ENCODE measurements at places on chromosomes 7 and 10.

GRCh38 chr7:49523870-49524269 is 249.6 kb upstream of the VWC2 start:
- no peak for DNase-seq

- DNase-seq = no peak
These were observed 8.2 kb downstream of the TMEM270 start for GRCh38 chr7:73869011-73869798.

DNA sequence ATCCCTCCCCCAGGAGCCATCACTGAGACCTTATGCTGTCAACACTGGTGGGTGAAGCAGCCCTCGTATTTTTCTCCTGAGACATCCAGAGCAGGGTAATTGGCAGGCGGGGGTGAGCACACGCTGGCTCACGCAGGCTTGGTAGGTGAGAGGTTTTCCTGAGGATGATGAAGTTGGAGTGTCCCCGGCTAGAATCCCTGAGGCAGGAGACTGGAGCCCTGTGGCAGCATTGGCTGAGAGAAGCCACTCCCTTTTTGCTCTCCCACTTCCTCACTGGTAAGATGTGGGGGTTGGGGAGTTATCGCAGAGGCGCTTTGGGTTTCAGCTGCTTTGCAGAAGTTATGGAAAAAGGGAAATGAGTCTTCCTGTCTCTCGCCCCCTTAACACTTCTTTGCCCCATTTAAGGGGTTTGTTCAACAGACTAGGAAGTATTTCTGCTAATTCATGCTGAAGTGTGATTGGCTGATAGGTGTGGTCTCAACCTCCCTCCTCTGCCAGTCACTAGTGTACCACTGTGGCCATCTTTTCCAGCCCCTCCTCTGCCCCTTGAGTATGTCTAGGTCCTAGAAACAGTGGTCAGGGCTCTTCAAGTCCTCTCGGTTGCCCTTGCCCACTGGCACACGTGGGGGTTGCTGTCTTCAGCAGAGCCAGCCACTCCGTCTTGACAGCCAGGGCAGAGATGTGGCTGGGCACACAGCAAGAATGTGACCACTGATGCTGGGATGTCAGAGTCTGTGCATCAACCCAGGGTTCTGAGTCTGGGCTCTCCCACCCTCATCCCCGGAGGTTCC is 5.7 kb downstream of the ARPC1B start:
- no peak for DNase-seq

DNA sequence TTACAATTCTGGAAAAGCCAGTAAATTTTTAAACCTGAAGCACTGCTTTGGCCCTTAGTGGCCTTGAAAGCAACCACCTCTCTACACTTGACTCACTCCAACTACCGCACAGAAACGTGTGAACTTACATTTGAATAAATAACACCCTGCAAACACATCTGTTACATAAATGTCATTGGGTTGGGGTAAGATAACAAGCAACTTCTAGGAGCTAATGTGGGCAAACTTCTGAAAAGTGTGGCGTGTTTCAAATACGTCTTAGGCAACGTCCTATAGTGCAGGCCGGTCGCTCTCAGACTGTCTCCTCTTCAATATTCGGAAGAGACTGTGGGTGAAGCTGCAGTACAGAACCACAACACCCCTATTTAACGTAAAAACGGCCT is 474 bp downstream of the ORC5 start:
- no peak for DNase-seq

DNA sequence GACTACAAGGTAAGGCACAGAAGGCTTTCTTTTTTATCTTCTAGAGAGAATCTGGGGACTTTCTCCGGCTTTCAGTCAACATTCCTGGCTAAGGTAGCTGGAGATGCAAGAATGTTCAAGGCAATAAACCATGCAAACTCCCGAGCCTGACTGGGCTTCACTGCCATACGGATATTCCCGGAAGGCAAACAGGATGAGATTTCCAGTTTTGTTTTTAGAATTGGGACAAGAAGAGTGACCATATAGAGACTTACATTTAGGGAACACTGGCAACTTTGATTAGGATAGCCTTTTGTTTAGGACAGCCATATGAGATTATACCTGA is 269 bp downstream of the CALD1 start:
- DNase-seq = no peak

DNA sequence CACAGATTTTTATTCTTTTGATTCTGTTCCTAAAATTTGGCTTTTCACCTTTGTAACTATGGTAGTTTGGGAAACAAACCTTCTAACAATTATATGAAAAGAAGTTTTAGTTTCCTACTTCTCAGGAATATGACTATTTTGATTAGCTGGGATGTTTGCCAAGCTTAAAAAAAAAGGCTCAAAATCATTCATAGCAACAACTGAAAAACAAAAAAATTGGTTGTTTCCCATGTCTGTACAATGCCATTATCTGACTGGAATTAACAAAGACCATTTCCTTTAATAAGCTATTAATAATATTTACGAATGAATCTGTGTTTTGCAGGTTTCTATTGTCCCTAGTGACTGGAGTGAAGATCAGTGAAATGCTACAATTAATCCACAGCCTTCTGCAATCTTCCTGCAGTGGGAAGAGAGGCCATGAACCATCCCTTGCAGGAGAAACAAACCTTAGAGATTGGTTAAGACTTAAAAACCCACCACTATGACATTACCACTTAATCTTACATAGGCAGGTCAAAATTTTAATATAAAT is 4.2 kb downstream of the PURB start:
- DNase-seq = no peak

DNA sequence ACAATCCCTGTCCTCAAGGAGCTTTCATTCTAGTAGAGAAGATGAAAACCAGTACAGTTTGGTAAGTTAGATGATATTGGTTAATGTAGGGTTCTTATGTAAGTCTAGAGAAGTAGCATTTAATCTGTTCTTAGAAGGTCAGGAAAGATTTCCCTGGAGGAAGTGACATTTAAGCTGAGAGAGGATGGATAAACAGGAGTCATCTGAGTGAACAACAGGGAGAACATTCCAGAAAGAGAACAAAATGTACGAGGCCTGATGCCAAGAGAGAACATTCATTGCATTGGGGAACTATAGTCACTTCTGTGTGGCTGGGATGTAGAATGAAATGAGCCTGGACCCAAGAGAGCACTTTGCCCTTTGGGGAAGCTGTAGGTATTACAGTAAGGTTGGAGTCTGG is 88.0 kb downstream of the CFTR start:
- no peak for DNase-seq

GRCh38 chr10:119542357-119542987 is at the start of gene RGS10:
RGS10 (minus strand) TSS chr10:119542719; CDS start chr10:119542638, 81 bp downstream.
- DNase-seq = no peak

DNA sequence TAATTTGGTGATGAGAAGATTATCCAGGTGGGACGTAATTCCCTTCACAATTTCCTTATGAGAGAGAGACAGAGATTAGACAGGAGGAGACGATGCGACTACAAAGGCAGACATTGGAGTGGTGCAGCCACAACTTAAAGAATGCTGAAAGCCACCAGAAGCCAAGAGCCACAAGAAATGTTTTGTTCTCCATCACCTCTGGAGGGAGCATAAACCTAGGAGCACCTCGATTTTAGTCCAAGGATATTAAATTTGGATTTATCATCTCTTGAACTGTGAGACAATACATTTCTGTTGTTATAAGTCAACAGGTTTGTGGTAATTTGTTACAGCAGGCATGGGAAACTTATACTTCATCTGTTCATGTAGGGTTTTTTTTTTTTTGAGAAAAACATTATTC is 418.9 kb downstream of the DGKB start:
- no peak for DNase-seq

- DNase-seq = no peak
These were observed 80.0 kb downstream of the ATXN7L1 start for GRCh38 chr7:105796365-105796764.

GRCh38 chr7:134561-135256 is 57.7 kb upstream of the FAM20C start:
- no peak for DNase-seq

GRCh38 chr10:6995831-6996230 is 415.0 kb downstream of the SFMBT2 start:
- no peak for DNase-seq

DNA sequence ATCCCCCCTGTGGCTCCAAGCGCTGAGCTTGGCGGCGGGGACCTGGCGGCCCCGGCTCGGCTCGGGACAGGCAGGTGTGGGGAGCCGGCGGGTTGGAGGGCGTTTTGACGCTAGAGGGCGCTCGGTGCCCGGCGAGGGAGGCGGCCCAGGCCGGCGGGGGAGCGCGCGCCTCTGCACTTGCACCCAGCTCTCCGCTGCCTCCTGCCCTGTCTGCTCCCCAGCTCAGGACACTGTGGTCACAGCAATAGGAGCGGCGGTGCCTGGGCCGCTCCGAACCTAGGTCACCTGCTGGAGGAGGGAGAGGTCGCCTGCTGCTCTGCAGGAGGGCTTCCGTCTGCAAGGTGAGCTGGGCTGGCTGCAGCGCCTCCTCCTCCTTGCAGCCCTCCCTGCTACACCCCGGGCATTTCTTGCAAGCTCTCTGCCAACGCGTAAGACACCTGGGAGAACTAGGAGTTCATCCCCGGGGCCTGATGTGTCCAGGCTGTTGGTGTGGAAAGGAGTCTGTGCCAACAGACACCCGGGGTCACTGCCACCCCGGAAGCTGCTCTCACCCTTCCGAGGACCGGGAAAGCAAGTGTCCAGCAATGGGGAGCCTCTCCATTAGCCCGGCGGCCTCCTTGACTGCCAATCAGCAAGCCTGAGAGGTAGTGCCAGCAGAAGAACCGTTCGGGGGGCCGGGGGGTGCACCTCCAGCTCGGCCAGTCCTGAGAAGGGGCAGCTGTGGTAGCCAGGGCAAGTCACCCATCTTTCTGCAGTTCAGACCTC is 620.4 kb downstream of the GALNT17 start:
- no peak for DNase-seq

- no peak for DNase-seq
These were observed 83.3 kb upstream of the KLF6 start for GRCh38 chr10:3868271-3868664.

DNA sequence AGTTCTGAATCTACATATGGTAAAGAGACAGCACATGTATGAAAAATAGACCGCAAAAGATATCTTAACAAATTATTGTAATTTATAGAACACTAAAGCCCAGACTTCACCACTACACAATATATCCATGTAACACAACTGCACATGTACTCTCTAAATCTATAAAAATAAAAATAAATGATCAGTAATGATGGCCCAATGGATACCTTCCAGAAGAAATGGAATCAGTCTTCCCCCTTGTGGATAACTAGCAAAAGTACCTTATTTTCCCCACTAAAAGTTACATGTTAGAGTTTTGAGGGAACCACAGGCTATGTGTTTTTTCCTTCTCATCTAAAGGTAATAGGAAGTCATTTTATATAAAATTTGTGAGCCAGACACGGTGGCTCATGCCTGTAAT is 25.7 kb downstream of the C7orf25 start:
- DNase-seq = no peak

DNA sequence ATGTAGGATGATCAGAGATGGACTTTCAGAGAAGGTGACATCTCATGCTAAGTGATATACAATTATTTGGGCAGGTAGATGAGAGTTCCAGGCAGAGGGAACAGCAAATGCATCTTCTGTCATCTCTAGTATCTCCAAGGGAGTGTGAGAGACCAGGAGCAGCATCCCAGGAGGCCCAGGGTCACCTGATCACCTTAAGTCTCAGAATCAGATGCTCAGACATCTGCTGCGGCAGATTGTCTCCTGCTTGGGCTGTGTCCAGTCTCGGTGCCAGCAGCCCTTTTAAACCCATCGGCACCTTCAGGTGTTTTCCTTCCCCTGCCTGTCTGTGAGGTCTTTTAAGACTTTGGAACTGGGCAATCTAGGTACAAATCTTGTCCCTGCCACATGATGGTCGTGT is 690.6 kb downstream of the LRMDA start:
- DNase-seq = no peak

GRCh38 chr10:6296828-6297251 is 94.1 kb downstream of the PFKFB3 start:
- DNase-seq = no peak

DNA sequence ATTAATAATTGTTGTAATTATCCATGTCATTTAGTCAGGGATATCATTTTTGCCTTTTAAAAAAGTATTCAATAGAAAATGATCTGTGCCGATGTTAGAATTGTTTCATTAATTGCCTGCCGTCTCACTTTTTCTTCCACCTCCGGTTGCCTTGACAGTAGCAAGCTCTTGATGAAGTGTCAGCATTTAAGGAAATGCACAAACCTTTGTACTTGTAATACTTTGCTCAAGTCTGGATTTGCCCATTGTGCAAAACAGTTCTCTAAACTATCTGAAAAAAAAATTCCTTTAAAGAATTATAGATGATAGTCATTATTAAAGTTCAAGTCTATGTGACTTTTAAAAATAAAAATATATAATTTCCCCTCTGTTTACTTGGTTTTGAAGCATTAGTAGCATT is 619.7 kb downstream of the GATA3 start:
- no peak for DNase-seq

DNA sequence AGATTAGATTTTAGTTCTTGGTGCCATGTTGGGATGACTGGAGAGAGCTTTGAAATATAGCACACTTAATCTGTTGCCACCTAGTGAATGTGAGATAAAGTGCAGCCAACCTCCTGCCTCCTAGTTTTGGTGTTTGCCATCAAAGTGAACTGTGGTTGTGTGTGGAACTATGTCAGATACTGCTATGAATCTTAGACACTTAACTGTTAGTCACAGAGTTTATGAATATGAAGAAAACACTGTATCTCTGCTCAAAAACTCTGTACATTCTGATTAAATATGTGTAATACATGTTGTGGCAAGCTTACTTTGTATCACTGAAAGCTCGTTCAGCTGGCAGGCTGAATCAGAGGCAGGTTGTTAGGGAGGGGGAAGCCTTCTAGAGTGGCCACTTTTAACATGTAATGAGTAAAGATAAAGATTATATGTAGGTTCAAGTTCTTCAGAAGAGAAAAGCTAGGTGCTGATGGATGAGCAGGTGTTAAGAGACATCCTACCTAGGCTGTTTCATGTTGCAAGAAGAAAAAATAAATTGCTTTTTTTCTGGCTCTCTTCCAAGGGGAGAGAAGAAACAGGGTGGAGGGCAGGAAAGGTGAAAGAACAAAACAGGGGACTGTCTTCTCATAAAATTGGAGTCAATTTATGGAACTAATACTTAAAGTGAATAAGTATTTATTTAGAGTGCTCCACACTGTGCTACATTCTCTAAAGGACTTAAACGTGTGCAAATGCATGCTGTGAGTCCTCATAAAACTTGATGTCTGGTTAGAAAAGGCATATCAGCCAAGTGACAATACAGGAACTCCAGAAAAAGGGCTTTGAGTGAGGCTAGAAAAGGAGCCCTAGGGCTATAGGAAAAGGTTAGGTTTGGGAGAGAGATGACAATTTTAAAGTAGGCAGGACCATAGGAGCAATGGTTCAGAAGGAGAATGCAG is 14.1 kb upstream of the LAMB1 start:
- no peak for DNase-seq

DNA sequence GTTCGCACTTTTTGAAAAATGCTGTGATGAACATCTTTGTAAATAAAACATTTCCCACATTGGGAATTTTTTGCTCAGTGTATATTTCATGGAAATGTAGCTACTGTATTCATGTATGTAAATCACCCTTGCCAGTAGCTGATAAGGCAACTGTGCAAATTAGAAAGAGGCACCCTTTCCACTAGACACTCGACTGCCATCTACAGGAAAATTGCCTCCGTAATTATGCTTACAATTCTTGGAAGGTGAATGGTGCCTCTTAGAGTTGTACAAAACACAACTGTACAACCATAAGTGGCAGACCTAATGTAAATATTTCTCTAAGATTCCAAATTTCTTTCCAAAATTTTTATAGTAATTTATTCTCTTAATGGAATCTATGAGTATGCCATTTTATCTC is 491.7 kb downstream of the CCSER2 start:
- no peak for DNase-seq

- no peak for DNase-seq
These were observed 139.4 kb upstream of the SHH start for GRCh38 chr7:155951554-155952158.

Data from LNCaP clone FGC (cell line).